GM12864 (cell line): ENCODE measurements at places on chromosomes 7 and 10.
A peak's percentile ranks its signal among the peaks of the same experiment; 100 is the strongest.

- DNase-seq = no peak
These were observed 144.3 kb downstream of the FZD1 start for GRCh38 chr7:91408388-91409154.

DNA sequence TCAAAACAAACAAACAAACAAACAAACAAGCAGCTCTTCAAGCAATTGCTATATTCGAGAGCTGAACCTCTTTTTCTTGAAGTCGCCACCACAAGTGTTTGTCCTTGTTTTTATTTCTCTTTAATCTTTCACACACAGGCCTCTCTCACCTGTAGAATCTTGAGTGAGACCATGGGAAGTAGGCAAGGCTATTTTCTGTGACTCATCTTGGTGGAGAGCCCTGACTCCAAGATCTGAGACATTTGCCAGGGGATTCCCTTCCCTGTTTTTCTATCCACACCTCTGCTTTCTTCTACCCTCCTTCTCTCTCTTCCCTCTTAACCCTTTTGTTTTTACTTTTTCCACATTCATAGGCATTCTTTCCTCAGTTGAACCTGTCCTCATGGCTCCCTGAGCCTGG lies 8.0 kb upstream of the TAS2R60 start:
- no peak for DNase-seq

- no peak for DNase-seq
These were observed 212.7 kb downstream of the HERPUD2 start for GRCh38 chr7:35482231-35482630.

- no peak for DNase-seq
These were observed 592.7 kb upstream of the GALNT17 start for GRCh38 chr7:70539205-70539604.

GRCh38 chr10:54139819-54140428 lies 661.1 kb downstream of the PCDH15 start:
- DNase-seq = no peak

- DNase-seq = no peak
These were observed 13.1 kb downstream of the CCNY start for GRCh38 chr10:35349389-35349915.

GRCh38 chr7:20444030-20444800 lies 113.5 kb downstream of the ITGB8 start:
- DNase-seq = no peak

DNA sequence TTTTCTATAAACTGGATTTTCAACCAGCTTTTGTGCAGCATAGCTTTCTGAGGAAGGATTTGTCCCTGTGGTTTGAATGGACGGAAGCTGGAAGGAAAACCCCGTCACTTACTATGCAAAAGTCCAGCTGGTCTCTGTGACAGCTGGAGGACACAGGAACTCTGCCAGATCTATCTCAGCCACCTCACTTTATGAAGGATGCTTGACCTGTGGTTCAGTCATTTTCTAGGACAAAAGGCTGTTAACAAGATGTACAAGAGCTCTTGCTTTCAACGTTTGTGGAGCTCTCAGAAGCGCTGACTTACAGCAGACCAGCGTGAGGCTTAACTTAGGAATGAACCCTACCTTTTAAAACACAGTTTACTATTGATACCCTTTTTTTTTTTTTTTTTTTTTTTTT lies 90.8 kb downstream of the CREM start:
- no peak for DNase-seq

DNA sequence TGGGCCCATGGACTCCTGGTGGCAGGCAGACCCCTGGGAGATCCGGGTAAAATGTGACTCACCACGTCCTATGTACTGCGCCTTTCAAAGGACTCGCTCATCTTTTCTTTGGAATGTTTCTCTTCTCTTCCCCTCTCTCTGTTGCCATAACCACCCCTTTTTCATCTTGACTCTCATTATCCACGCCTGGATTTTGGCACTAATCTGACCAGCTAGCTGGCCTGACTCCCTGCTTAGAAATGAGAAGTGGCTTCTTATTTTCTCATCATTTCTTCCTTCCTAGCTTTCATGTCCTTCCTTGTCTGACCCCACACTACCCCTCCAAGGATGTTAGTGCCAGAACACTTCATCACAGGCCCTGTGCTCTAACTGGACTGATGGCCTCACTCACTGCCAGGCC lies 98.0 kb upstream of the FAM171A1 start:
- no peak for DNase-seq

DNA sequence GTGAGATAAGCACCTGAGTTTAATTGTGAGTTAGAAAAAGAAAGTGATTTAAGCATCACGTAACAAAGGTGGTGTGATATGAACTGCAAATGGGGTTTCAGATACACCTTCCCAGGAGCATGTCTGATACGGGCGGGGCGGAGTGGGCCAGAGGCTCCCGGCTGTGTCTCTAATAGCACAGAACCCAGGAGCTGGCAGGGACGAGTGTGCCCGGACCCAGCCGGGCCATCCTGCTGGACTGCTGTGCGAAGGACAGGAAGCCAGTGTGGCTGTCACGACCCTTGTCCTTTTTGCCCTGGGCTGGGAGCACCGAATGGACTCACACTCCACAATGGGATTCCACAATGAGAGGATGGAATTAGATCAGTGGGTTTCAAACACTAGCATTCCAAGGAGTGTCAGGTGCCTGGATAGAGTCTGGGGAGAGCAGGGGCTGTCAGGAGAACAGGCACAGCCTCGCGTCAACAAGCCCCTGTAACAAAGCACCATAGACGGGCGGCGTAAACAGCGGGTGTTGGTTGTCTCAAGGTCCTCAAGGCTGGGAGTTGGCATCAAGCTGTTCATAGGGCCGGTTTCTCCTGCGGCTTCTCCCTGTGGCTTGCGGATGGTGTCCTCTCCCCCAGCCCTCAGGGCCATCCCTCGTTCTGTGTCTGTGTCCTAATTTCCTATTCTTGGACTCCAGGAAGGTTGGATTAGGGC lies 242.6 kb upstream of the PITRM1 start:
- DNase-seq = no peak

- DNase-seq = no peak
These were observed 161.0 kb downstream of the DOCK4 start for GRCh38 chr7:112045222-112045621.

GRCh38 chr10:77853256-77853655 lies 73.3 kb downstream of the DLG5 start:
- no peak for DNase-seq

DNA sequence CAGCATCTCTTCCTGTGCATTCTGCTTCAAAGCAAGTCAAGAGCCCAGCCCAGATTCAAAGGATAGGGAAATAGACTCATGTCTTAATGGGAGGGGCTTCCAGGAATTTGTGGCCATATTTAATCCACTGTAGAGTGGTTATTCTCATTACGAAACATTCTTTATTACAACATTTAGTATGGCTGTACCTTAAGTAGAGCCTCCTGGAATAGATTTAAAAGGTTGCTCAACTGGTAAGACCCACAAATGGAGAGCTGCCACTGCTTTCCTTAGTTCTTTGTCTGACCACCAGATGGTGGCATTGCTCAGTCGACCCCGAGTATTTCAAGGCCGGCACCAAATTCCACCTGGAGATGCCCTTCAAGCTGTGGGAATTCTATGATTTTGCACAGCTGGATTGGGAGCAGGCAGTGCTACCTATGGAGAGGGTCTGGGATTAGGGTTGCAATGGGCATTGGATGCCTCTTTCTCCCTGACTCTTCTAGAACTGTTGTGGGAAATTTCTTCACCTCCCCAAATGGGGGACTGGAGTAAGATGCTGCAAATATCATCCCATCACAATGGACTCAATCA lies 102.2 kb downstream of the RBM20 start:
- no peak for DNase-seq

DNA sequence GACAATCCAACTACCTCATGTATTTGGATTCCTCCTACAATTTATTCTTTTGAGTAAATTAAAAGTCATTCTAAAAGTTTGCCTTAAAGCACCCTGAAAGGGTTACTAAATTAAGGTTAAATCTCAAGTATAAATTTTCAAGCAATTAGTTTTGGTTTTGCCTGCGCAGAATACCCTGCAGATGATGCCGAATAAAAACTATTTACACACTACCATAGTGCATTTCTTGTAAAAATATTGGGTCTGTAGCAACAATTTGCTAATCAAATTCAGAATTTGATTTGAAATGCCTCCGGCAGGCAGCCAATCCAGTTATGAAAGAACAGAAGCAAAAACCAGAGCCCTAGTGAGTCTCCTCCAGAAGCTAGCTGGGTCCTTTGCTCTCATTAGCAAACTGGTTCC lies 122.2 kb downstream of the TWIST1 start:
- DNase-seq = no peak

DNA sequence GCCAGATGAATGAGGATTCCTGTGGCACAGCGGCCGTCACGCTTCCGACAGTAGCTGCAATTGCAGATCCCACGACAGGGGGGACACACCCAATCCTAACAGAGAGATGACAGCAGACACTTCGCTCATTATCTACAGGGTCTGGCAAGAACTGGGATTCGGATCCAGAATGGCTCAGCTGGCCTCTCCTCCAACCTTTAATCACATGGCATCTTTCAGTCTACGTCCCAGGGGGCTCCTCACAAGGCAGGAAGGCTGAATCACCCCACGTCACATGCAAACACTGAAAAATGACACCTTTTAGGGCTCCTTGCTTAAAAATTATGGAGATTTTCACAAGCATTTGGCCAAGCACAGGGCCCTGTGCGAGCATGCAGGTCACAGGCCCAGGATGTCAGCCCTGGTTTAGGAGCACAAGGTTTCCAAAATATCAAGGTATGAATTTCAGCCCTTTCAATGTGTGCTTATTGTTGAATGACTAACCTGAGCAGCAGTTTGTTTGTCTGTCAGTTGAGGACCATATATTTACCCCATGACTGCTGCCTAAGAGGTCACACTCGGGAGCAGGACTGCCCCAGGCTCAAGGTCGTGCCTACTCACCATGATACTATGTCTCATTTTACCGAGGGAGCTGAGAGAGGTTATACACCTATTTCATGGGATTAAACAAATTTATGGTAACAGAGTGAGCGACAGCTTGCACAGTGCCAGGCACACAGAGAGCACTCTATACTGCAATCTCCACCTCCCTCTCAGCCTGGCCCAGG lies 42.5 kb downstream of the CDCA7L start:
- DNase-seq = no peak

GRCh38 chr7:82530361-82530760 lies 86.8 kb upstream of the CACNA2D1 start:
- DNase-seq = no peak

- no peak for DNase-seq
These were observed 16.7 kb downstream of the BHLHA15 start for GRCh38 chr7:98227939-98228338.

- DNase-seq = no peak
These were observed 39.6 kb downstream of the NUP205 start for GRCh38 chr7:135597181-135597925.

- DNase-seq = peak; percentile 64
These were observed 40.5 kb downstream of the NRBF2 start for GRCh38 chr10:63173468-63174232.

GRCh38 chr10:46555713-46556514 lies 544 bp downstream of the GPRIN2 start:
- no peak for DNase-seq

DNA sequence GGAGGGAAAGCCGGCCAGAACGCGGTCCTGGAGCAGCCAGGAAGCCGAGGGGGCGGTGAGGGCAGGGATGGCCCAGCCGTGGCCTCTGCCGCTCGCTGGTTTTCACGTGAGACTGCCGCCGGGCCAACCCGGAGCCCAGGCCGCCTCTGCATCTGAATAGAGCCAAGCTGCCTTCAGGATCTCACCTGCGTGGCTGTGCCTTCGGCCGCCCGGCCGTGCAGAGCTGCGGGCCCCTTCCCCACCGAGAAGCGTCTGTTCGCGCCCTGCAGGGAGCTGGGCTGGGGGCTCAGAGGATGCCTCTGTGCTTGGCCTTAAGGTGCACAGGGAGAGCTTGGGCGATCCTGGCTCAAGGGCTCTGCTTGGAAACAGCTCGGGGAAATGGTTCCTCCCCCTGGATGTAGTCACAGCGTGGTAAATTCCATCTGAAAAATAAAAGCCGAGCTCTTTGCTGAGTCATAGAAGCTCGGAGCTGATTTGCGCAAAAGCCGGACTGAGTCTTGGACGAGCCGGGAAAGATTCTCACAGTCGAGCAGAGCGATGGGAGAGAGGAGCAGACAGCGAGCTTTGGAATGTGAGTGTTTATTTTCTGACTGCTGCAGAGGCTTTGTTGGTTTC lies at the start of gene JAKMIP3:
TSS of gene JAKMIP3 (plus strand) at position 456 of the 615 bp plus-strand sequence. CDS start 38,863 bp downstream, outside the sequence.
- no peak for DNase-seq

GRCh38 chr10:58280477-58280876 lies 11.5 kb downstream of the CISD1 start:
- no peak for DNase-seq

GRCh38 chr7:140512317-140513000 lies 33.2 kb upstream of the MKRN1 start:
- no peak for DNase-seq

GRCh38 chr7:8582728-8583127 lies 149.3 kb downstream of the NXPH1 start:
- no peak for DNase-seq

GRCh38 chr10:3777981-3778691 lies 6.9 kb downstream of the KLF6 start:
- no peak for DNase-seq

- no peak for DNase-seq
These were observed 59.8 kb downstream of the ITIH5 start for GRCh38 chr10:7606951-7607404.

DNA sequence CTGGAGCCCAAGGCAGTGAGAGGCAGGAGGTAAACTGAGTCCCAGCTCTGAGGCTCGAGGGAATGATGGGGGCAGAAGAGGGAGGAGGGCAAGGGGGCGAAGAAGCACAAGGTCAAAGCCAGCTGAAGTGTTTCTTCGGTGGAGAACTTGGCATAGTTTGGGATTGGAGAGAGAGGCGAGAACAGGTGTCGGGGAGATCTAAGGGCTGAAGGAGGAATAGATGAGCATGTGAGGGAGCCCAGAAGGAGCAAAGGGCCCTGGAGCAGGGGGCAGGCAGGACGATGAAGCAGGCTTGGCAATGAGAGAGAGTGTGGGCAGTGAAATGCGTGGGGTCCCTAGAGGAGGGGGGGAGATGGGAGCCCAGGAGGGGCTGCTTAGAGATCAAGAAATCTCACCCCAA lies 35.9 kb downstream of the SH3PXD2A start:
- no peak for DNase-seq

DNA sequence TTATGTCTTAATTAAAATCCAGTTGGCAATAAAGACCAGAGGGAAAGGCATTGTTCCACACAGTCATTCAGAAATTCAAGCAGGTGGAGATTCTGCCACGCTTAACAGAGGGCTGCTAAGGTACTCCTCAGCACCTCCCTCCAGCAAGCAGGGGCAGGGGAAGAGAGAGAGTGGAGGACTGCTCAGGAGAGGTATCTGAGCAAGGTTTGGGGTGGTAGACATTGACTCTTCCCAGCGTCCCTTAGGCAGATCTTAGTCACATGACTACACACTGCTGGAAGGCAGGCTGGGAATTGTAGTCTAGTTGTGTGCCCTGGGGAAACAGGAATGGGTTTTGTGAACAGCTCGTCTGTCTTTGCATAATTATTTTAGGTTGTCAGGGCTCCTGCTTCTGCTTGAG lies 181.6 kb downstream of the NPSR1 start:
- no peak for DNase-seq
